ENCODE measurements at places on chromosomes 3 and 15.

DNA sequence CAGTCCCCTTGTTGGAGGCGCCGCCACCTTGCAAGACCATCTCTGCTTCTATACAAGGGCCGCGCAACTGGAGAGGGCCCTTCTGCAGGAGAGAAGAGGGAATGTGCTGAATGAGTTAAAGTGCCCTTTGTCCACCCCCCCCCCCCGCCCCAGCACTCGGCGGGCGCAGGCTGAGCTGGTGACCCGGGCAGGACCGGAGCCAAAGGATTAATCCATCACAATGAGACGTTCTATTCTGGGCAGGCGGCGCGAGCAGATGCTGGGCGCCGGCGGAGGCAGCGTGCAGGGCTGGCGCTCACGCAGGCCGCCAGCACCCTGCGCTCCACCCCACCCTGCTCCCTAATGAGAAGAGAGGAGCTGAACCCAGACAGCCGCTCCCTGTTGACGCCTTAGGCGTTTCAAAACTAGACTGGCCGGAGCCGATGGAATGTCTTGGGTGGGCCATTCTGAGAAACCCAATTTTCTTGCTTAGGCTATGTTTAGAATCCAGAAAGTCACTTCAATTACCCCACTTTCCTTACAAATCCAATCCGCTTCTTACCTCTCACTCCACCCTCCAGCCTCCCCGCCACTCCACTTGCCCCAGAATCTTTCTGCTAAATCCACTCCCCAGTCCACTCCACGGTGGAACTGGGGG lies 32.9 kb downstream of the GJD2 start:
- DNase-seq: no peak

GRCh38 chr15:91338766-91339165 lies 238.7 kb downstream of the SV2B start:
- no peak for DNase-seq

DNA sequence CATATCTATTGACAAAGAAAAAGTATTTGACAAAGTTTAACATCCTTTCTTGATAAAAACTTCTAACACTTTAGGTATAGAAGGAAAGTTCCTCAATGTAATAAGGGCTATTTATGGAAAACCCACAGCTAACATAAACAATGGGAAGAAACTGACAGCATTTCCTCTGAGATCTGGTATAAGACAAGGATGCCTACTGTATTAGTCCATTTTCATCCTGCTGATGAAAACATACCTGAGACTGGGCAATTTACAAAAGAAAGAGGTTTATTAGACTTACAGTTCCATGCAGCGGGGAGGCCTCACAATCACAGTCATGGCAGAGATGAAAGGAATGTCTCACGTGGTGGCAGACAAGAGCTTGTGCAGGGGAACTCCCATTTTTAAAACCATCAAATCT lies 17.8 kb upstream of the CLDN1 start:
- no peak for DNase-seq

- DNase-seq: no peak
These were observed 159.3 kb upstream of the MDFIC2 start for GRCh38 chr3:70471464-70472342.

DNA sequence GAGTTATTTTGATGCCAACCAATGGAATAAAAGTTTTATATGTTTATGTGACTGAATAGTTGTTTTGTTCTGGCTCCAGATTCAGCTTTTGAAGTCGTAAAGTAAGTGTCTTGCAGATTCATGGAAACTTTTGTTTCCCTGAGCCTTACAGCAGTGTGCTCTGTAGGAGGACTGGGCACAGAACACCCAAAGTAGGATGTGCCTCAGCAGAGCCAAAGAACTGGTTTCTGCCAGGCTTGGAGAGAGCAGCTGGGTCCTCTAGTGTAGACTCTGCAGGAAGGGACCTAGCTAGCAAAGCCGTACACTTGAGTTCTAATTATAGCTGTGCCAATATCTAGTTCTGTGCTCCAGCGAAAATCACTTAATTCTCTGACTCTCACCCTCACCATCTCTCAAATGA lies 261.2 kb upstream of the DNAJC19 start:
- DNase-seq: no peak

- DNase-seq: no peak
These were observed 39.1 kb downstream of the SCN5A start for GRCh38 chr3:38610436-38610835.

- DNase-seq: no peak
These were observed 30.1 kb upstream of the IP6K2 start for GRCh38 chr3:48747015-48747615.

- DNase-seq: no peak
These were observed 24.3 kb upstream of the CP start for GRCh38 chr3:149245738-149246451.

GRCh38 chr15:47395076-47395475 lies 322.2 kb upstream of the SEMA6D start:
- DNase-seq: no peak

GRCh38 chr3:69085168-69085832 lies 563 bp downstream of the ARL6IP5 start:
- no peak for DNase-seq

GRCh38 chr15:90570643-90571042 lies 40.9 kb downstream of the CRTC3 start:
- DNase-seq: no peak

DNA sequence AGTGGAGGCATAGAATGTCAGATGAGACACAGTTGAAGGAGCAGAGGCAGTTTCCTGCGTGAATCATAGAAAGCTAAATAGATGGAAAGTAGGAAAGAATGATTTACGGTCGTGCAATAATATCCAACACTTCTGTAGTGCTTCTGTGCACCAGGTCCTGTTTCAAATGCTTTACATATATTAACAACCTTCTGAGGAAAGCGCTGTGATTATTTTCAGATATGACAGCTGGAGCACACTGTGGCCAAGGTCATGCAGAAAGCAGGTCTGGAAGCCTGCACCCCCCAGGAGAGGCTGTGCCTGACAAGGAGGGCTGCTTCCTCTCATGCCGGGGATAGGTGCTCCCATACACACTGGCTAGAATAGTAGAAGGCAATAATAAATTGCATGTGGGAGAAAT lies 104.5 kb downstream of the CHRNA7 start:
- DNase-seq: no peak

GRCh38 chr3:87798567-87798947 lies 260.2 kb downstream of the CGGBP1 start:
- no peak for DNase-seq

DNA sequence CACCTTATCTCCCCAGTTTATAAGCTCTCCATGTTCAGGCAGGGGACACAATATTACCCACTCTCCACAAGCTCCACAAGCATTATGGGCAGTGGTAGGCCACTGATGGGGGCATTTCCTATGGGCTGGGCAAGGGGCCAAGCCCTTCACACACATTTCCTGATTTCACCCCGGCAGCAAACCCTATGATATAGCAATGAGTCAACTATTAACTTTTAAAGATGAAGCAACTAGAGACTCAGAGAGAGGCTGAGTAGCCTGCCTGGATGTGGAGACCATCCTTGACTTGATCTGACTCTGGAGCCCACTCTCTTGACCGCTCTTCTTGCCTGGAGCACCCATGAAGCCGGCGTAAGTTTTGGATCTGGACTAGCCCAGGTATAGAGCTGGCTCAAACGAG lies 27.4 kb downstream of the FOXL2NB start:
- DNase-seq: no peak

DNA sequence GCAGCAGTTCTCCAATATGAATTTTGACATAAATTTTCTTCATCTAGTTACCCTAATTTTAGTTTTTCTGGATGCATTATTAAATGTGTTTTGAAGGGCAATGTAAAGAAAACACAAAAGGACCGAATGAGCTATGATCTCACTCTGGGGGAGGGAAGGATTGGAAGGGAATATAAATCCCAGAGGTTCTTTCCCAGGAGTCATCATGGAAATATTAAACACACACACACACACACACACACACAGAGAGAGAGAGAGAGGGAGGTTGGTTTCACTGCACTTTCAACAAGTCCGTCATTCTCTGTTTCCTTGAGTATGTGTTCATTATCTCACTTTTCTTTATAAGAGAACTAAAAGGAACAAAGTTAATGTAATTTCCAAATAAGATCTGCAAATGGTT lies 70.7 kb upstream of the DCBLD2 start:
- DNase-seq: no peak

GRCh38 chr15:65028338-65028737 lies 1.1 kb downstream of the MTFMT start:
- no peak for DNase-seq

DNA sequence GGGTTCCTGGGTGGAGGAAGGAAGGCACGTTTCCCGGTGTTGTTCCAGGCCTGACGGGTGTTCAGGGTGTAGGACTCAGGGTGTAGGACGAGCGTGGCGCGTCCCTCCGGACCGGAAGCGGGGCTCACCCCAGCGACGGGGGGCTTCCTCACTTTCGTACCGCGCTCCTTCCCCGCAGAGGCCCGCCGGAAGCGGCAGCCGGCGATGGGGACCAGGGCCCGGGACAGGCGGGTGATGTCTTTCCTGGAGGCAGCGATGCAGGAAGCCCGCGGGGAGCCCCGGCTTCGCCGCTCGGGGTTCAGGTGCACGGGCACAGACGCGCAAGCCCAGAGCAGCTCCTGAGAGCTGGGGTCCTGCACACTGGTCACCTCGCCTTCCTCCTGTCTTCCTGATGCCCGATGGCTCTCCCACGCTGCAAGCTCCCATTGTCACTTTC lies 13.4 kb downstream of the FOXL2NB start:
- DNase-seq: no peak

DNA sequence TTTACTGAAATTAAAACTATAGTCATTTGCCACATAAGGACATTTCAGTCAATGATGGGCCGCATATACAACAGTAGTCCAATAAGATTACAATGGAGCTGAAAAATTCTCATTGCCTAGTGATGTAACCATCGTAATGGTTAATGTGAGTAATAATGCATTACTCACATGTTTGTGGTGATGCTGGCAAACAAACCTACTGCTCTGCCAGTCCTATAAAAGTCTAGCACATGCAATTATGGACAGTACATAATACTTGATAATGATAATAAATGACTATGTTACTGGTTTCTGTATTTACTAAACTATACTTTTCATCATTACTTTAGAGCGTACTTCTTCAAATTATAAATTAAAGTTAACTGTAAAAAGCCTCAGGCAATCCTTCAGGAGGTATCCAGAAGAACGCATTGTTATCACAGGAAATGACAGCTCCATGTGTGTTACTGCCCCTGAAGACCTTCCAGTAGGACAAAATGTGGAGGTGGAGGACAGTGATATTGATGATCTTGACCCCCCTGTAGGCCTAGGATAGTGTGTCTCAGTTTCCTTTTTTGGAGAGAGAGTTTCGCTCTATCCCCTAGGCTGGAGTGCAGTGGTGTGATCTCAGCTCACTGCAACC lies 102.7 kb downstream of the ATP1B3 start:
- no peak for DNase-seq

- DNase-seq: no peak
These were observed 83.9 kb upstream of the DCBLD2 start for GRCh38 chr3:98985431-98985830.
